Amniotic stem cell (primary cell): ENCODE measurements at places on chromosomes 6 and 20.

DNA sequence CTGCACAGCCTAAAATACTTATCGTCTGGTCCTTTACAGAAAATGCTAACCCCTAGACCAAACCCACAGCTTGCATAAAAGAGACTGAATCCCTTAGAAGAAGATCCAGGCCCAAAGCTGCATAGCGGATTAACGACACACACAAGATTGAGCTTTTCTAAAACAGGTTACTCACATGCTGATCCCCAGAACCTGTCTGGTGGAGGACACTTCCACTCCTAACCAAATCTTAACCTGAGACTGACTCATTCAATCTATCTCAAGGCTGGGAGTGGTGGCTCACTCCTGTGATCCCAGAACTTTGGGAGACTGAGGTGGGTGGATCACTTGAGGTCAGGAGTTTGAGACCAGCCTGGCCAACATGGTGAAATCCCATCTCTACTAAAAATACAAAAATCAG lies 2.8 kb upstream of the SLPI start:
- no peak for DNase-seq

DNA sequence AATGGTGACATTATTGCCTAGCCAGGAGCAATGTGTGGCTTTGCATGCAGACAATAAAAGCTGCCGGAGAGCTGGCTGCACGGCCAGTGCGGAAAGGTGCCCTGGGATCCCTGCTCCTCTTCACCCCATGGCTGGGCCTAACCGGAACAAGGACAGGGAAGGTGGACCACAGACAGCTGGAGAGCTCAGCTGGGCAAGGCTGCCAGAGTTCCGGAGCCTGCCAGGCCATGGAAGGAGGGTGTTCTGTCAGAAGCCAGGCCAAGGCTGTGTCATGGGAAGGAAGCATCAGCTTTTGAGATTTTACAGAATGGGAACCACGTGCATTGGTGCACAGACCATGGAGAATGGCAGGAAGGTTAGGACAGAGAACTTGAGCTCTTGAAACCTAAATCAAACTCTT lies 25.0 kb downstream of the MAP1LC3A start:
- no peak for DNase-seq

- DNase-seq: no peak
Observed at GRCh38 chr6:41546475-41546865, 289 bp downstream of the FOXP4 start.

GRCh38 chr20:15710636-15711035 lies 862.6 kb downstream of the KIF16B start:
- no peak for DNase-seq

- DNase-seq: no peak
Observed at GRCh38 chr6:114824409-114824808, 481.6 kb upstream of the HS3ST5 start.

GRCh38 chr6:150797949-150798348 lies 67.6 kb upstream of the MTHFD1L start:
- DNase-seq: no peak

DNA sequence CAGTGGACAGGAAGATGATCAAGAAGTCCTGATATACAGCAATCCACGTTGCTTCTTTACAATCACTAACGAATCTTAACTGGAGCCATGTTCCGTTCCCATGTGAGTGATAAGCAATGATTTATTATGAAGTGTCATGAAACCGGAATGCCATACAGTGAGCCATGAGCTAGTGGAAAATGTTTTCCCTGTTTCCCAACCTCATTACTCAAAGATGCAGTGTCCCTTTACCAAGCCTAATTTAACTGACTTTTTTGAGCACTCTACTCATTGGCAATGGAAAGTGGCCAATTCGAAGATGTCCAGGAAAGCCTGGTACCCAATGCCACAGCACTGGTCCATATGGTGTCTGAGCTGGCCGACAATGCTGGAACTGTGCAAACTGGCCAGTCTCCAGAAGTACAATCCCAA lies 148.3 kb downstream of the ZNF217 start:
- no peak for DNase-seq

DNA sequence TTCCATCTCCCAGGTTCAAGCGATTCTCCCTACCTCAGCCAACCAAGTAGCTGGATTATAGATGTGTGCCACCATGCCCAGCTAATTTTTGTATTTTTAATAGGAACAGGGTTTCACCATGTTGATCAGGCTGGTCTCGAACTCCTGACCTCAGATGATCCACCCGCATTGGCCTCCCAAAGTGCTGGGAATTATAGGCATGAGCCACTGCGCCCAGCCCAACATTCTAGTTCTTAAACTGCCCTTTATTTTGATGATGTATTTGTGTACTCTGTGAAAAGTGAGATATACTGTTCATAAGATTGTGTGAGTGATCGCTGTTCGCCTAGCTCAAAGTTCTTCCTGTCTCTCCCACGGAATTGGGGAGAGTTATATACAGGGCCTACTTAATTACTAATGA lies 93.1 kb downstream of the HFE start:
- no peak for DNase-seq

DNA sequence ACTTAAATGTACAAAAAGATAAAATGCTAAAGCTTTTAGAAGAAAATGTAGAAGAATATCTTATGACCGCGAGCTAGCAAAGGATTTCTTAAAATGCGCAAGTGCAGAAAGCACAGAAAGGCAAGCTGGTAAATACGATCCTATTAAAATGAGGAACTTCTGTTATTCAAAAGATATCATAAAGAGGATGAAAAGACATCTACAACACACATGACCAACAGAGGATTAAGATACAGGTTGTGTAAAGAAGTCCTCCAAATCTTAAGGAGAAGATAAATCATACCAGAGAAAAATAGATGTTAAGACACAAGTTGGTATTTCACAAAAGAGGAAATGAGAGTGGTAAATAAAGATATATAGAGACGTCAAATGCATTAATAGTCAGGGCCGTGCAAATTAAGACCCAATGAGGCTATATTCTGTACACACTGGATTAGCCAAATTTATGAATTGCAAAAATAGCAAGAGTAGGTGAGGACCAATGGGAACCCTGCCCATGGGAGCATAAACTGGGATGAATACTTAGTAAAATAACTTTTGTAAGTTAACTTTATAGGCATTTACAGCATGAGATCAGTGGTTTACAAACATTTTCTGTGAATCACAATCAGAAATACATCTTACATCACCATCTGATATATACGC lies 23.0 kb downstream of the APCDD1L start:
- no peak for DNase-seq

DNA sequence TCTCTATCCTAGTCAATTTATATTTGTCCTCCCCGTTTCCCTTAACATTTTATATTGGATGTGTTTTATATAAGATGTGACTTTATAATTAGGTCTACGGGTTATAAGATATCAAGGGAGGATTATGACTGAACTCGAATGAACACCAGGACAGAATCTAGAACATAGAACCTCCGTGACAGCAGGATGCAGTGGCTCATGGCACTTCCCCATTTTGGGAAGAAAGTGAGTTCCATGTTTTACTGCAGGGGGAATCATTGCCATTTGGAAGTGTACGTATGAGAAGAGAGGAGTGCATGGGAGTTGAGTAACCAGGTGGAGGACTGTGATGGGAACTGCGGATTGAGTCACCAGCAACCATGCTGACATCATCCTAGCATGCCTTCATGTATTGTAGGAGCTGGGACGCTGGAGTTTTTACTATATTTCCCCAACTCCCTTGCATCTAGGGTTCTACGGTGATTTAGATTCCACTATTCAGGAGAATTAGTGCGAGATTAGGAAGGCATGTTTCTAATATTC lies 56.1 kb upstream of the FOXC1 start:
- no peak for DNase-seq

GRCh38 chr6:103983011-103983410 lies 876.7 kb downstream of the HACE1 start:
- DNase-seq: no peak

- DNase-seq: no peak
Observed at GRCh38 chr6:114055763-114056162, 84.8 kb upstream of the HDAC2 start.

DNA sequence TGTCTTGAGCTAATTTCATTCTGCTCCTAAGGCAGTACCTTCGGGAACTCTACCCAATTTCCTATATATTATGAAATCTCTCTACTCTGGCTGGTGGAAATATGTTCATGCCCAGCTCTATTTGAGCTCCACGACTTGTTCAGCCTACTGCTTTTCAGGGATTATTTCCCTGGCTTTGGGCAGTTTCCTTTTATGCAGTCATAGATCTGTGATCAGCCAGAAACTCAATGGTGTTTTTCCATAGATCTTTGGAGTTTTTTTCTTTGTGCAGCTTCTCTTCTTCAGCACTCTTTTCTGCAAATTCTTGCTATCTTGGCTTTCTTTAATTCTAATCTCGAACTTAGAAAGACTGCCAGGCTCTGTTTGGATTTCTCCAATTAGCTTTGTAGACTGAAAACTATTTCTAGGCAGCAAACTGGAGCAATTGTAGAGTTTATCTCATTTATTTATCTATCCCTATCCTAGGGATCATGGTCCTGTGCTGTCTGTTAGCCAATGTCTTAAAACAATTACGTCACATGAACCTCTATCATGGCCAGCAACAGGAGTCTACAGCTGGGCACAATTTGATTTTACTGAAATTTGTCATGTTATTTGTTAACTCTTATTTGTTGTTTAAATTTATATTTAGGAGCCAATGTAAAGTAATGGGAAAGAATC lies 328.4 kb downstream of the BCKDHB start:
- no peak for DNase-seq

DNA sequence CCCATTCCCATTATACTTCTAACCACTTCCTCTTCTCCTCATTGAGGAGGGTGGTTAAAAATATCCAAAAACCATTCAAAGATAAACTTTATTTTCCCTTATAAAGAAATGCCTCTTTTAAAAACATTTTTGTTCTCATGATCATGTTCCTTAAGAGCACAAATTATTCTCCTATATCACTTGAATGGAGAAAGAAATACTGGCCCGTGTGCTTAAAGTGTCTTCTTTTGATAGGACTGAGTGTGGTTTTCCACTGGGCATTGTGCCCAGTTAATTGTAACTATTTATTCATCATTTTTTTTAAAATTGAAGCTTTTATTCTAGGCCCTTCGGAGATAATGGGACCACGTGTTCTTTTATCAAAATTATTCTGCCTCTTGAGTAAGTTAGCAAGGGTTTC lies 871.5 kb downstream of the QKI start:
- no peak for DNase-seq
